ENCODE measurements at places on chromosomes 12 and 14. TPM values are rescaled to one million over a fixed set of nuclear protein-coding genes. Genes with fewer than 3 reads are reported as not detected.

DNA sequence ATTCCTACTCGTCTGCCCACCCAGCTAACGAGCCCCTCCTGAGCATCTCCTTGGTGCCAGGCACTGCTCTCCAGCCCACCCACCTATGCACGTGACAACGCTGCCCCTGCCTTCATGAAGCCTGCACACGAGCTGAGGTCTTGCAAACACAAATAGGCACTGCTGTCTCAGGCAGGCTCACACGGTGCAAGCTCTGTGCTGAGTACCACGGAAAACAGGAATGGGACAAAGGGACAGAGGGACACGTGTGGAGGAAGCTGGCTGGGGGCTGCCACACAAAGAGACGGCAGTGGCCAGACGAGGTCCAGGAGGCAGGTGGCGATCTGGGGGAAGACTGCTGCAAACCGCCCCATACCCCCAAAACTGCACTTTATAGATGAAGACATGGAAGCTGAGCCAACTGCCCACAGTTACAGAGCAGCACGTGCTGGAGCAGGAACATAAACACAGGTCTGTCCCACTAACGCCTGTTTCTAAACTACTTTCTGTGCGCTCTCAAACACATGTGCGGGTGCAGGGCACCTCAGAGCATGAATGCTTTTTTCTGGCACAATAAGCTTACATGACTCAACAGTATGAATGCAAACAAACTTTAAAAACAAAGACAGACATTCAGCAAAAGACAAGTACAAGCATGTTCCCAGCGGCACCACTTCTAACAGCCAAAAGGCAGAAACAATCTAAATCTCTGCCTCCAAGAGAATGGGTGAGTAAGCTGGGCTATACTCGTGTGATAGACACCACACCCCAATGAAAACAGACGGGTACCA, 64.5 kb downstream of the AMN start:
- no peaks in the 10 kb centered on the region for H3K4me1 ChIP-seq
- DNase-seq, result no peak
- H3K27me3 ChIP-seq, result peaks cover 1% of the 10 kb centered on the region
- H3K4me3 ChIP-seq, result no peak overlapping the region
- no peak overlapping the region for H3K27ac ChIP-seq

- peak within 1 kb of the TSS; percentile 92 for H3K27ac ChIP-seq
- peak within 1 kb of the TSS; percentile 88 for H3K4me3 ChIP-seq
- no peaks in the 10 kb centered on the region for H3K27me3 ChIP-seq
- H3K4me1 ChIP-seq, result peaks cover 20% of the 10 kb centered on the region
Measured at GRCh38 chr12:124993626-124994436, at the start of gene BRI3BP. TSS of gene BRI3BP (plus strand) at chr12:124993645. CDS start at chr12:124993791, 146 bp downstream.

DNA sequence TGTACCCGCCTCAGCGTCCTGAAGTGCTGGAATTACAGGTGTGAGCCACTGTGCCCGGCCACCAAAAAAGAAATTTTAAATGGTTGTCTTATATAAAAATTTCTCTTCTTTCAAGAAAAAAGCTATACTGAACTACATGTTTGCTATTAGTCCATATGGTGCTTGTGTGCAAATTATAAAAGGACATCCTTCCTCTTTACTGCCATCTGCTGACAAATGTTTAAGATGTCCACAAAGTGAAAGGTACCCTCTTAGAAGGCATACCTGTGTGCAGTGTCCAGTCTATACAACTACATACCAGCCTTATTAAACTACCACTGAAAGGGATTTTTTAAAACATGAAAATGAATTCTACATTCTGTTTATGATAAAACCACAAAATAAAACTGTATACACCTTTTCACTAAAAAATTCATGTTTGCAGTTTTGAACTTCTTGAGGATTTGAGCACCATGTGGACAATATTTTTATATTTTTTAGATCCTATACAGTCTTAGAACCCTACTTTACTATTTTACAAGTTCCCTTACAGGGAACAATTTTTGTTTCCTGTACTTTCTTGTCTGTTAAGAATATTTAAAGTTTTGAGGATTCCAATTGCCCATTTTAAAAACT, 32.8 kb upstream of the TOMM20L start:
- H3K4me1 ChIP-seq, result peaks cover 8% of the 10 kb centered on the region
- H3K27ac ChIP-seq, result no peak overlapping the region
- no peaks in the 10 kb centered on the region for H3K27me3 ChIP-seq
- no peak for DNase-seq

- H3K4me1 ChIP-seq, result peaks cover 23% of the 10 kb centered on the region
- no peaks in the 10 kb centered on the region for H3K27me3 ChIP-seq
- H3K27ac ChIP-seq, result no peak overlapping the region
- no peak for DNase-seq
- H3K4me3 ChIP-seq, result no peak overlapping the region
Measured at GRCh38 chr14:52146504-52146903, 77.6 kb upstream of the NID2 start.

DNA sequence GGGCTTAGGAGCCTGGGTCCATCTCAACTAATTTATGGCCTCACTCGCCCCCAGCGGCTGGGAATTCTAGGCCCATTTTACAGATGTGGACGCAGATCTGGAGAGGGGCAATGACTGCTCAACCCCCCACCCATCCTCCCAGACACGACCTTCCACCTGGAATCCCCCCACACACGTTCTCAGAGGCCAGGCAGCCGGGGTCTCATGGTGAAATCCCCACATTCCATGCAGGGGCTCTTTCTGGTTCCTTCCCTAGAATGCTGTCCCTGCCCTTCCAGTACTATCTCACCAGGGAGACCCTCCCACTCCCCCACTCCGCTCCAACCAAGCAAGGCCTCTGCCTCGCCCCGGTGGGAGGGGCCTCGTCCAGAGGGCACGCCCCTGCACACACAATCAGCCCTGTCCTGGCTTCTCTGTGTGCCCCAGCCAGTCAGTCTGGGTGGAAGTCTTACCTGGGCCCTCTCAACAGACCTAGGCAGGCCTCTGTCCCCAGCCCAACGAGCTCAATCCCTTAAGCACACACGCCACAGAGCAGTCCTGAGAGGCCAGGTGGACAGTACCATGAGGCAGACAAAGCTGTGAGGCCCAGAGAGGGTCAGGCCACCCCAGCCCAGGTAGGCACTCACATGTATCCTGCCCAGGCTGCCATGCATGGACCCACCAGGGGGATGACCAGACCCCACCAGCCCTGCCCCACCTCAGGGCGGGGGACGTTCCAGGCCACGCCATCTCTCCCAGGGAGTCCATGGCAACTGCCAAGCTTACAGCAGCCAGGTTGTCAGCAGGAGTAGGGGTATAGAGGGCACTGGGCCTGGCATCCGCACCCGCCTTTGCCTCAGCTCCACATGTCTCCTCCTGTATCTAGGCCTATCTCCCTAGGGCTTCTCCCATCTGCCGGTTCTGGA, 1.3 kb upstream of the ANKRD9 start:
- no peaks in the 10 kb centered on the region for H3K27me3 ChIP-seq
- DNase-seq, result peak; percentile 55
- peak overlapping the region; percentile 30 for H3K27ac ChIP-seq
- peaks cover 5% of the 10 kb centered on the region for H3K36me3 ChIP-seq

DNA sequence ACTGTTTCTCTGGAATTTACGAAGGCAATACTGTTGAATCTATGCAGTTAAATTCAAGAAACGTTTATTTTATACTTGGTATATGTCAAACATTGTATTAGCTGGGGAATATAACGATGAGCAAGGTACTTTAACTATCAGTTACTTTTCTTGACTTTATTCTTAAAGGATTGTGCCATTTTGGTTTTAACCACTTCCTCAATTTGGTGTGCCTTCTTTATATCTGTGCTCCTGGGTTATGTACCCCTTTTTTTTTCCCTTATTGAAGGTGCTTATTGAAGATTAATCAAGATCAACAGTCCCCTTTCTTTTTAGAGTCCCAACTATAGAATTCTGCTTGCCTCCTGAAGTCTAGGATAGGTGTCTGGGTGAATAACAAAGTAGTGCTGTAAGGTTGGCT, 5.8 kb downstream of the RAB21 start:
- DNase-seq, result no peak
- H3K4me3 ChIP-seq, result no peak overlapping the region
- peaks cover 83% of the 10 kb centered on the region for H3K36me3 ChIP-seq
- peak overlapping the region; percentile 12 for H3K27ac ChIP-seq
- H3K27me3 ChIP-seq, result no peaks in the 10 kb centered on the region

DNA sequence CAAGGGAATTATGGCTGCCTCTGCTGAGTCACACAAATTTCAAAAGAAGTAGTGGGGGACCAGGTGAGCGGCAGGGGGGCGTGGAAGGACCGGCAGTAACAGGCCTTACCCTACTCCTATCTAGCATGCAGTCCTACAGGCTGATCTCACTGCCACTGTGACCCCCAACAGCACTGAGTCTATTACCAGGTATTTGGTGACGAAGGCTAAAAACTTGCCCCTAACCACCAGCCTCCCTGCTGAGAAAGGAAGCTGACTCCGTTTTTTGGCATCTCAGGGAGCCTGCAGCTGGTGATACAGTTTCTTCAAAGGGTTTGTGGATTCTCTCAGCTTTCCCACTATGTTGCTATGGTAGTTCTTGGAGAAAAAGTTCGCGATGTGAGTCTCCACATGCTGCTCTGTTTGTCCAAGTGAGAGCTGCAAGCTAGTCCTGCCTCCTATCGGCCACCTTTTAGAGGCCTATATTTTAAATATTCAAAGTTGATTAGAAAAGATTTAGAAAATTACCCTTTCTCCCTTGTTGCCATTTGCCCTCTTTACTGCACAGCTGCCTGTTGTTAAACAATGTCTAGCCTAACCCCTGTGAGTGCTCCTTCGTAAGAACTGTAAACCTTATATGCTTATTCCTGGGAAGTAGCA, 57.1 kb upstream of the SLCO1B1 start:
- no peaks in the 10 kb centered on the region for H3K27me3 ChIP-seq
- H3K4me1 ChIP-seq, result no peaks in the 10 kb centered on the region
- no peak for DNase-seq

- peaks cover 5% of the 10 kb centered on the region for H3K4me1 ChIP-seq
- no peaks in the 10 kb centered on the region for H3K27me3 ChIP-seq
- H3K27ac ChIP-seq, result no peak overlapping the region
- peaks cover 20% of the 10 kb centered on the region for H3K36me3 ChIP-seq
- no peak for DNase-seq
- no peak overlapping the region for H3K4me3 ChIP-seq
Measured at GRCh38 chr12:70351076-70351475, 15.0 kb upstream of the KCNMB4 start.

DNA sequence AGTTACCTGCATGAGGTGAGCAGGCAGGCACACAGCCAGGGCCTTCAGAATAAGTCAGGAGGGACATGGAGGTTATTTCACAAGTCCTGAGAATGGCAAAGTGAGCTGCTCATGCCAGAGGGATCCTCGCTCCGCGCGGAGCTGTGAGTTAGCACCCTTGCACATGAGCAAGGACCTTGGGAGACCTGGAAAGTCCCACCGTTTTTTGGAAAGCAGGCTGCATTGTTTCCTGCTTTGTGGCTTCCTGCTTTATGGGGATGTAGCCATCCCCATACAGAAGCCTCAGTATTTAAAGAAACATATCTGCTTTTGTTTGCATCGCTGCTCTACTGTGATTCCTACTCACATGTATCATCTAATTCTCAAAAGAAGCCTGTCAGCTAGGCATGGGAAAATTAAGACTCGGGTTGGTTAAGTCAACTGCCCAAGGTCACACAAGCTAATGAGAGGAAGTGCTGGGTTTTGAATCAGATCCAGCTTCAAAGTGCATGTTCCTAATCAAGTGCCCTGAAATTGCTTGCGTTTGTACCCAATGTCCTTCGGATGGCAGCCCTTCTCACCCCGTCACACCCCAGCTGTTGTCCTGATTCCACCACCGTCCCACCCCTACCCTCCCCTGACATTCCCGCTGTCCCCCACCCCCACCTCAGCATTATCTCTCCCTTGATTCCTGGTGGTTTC, 106.2 kb downstream of the CRACR2A start:
- H3K4me3 ChIP-seq, result no peak overlapping the region
- DNase-seq, result no peak
- peaks cover 4% of the 10 kb centered on the region for H3K36me3 ChIP-seq
- H3K27me3 ChIP-seq, result no peaks in the 10 kb centered on the region
- H3K4me1 ChIP-seq, result no peaks in the 10 kb centered on the region
- no peak overlapping the region for H3K27ac ChIP-seq

DNA sequence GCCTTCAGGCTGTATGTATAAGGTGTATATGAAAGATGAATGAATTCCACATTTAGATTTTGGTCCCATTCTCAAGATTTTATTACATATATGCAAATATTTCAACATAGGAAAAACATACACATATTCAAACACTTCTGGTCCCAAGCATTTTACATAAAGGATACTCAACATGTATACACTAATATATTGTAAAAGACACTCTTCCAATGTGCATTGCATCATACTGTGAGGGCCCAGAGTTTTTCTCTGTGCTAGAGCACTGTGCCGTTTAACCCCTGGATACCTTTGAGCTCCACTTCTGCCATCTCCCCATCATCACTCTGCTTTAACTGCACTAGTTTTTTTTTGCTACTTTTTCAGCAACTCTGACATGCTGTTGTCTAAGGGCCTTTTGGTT, 48.1 kb downstream of the ZDHHC17 start:
- H3K4me3 ChIP-seq, result no peak overlapping the region
- peaks cover 5% of the 10 kb centered on the region for H3K36me3 ChIP-seq
- no peak overlapping the region for H3K27ac ChIP-seq
- no peaks in the 10 kb centered on the region for H3K4me1 ChIP-seq
- no peaks in the 10 kb centered on the region for H3K27me3 ChIP-seq
- no peak for DNase-seq

GRCh38 chr14:77113644-77114043, 15.6 kb downstream of the CIPC start:
- no peaks in the 10 kb centered on the region for H3K27me3 ChIP-seq
- H3K4me3 ChIP-seq, result no peak overlapping the region
- no peak overlapping the region for H3K27ac ChIP-seq
- peaks cover 15% of the 10 kb centered on the region for H3K36me3 ChIP-seq
- DNase-seq, result no peak
- no peaks in the 10 kb centered on the region for H3K4me1 ChIP-seq

DNA sequence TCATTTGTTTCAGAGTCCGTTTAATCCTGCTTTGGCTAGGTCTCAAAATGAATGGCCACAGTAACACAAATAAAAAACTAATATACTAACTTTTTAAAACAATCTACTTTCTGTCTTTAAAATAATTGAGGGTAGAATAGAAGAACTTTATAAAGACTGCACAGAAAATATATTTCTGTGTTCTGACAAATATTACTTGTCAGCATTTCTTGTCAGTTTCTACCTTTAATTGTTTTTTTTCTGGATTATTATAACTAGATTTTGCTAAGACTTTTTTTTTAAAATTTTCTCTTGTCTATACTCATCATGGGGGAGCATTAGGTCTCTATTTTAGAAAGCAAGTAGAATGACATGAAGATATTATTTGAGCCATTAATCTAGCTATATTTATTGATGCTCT, 86.2 kb downstream of the RAD52 start:
- H3K27me3 ChIP-seq, result no peaks in the 10 kb centered on the region
- no peak for DNase-seq
- peaks cover 7% of the 10 kb centered on the region for H3K4me1 ChIP-seq
- no peak overlapping the region for H3K27ac ChIP-seq
- no peak overlapping the region for H3K4me3 ChIP-seq
- peaks cover 25% of the 10 kb centered on the region for H3K36me3 ChIP-seq

DNA sequence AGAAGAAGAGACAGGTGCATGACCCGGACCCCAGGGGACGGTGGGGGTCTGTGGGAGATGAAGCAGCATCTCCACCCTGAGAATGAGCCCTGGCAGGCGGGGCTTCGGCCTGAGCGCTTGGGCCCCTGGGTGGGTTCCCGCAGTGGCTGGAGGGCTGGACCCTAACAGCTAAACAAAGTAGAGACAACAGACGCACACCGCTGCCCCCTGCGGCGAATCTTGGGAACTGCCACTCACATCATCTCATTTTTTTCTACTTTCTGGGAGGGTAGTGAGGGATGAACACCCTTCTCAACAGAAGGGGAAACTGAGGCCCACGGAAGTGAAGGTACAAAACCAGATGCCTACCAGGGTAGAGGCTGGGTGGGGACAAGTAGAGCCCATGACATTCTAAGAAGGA, 104.7 kb downstream of the RFLNA start:
- no peak overlapping the region for H3K27ac ChIP-seq
- no peaks in the 10 kb centered on the region for H3K4me1 ChIP-seq
- DNase-seq, result peak; percentile 42
- no peak overlapping the region for H3K4me3 ChIP-seq

Gene MGP
- total RNA-seq, result not detected

Gene TTC9
- total RNA-seq, result 5.7 TPM

Gene ASB2
- 12.7 TPM for total RNA-seq

Gene POTEM
- total RNA-seq, result not detected
